NCI-H187 treated with DMSO at 0.1 percent for 48 hours (cell line): ENCODE measurements at places on chromosomes 5 and 9.

GRCh38 chr5:43190755-43191603 lies 1.0 kb upstream of the NIM1K start:
- DNase-seq: no peak

DNA sequence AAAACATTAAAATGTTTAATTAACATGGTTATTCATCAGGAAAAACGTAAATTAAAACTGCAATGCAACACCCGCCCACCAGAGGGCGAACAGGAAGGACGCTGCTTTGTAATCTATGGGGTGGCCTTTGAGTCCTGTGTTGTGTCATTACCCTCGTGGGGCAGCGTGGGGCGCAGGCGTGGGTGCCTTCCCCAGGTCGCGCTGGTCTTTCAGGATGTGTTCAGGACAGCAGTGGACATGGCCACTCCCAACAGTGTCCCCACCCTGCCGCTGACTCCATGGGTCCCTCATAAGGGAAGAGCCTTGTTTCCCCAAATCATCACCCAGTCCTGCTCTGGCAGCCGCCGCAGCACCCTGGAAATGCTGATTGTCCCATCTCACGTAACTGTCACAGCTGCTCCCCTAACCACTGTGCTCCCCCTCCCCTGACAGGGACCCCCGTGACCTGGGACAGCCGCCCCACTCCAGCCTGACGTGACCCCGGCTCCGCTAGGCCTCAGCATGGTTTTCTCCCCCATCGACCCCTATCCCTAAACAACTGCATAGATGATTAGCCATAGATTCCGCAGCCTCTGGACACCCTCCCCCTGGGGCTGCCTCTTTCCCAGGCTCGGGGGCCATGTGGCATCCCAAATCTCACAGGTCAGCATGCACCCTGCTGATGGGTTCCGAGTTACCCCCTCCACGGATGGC lies 36.4 kb downstream of the GLT6D1 start:
- no peak for DNase-seq

GRCh38 chr9:1018121-1018520 lies 32.0 kb upstream of the DMRT2 start:
- no peak for DNase-seq

- DNase-seq: no peak
Observed at GRCh38 chr5:155307229-155307628, 293.7 kb downstream of the KIF4B start.

- no peak for DNase-seq
Observed at GRCh38 chr5:15222156-15222555, 277.8 kb upstream of the FBXL7 start.

GRCh38 chr9:86187121-86187520 lies 72.3 kb downstream of the C9orf153 start:
- DNase-seq: no peak
